Right renal cortex interstitium (tissue), 3 donors: ENCODE measurements at places on chromosomes 3 and 15. TPM values are rescaled to one million over a fixed set of nuclear protein-coding genes. Genes with fewer than 3 reads are reported as not detected.

The FRG2C gene
- polyA plus RNA-seq = not detected

The LTF gene
- polyA plus RNA-seq = 2.8 TPM

The KIF7 gene
- polyA plus RNA-seq = 9.4 TPM

DNA sequence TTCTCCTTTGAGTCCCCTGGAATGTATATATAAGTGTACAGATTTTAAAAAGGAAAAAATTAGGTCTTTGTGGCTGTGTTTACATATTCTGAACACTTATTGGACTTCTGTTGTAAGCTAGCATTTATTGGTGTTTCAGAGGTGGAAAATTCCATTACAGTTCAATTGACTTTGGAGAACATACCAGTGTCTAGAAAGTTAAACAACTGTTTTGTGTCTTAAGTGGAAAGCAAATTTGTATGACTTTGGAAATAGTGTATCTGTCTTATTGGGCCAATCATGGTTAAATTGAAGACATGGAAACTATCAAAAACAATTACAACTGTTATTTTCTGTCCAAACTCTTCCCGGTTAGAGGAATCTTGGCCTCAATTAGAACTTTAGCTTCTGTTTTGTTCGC lies 265.0 kb upstream of the C2CD4B start:
- no peak for DNase-seq

GRCh38 chr15:39830166-39830565 lies 47.5 kb upstream of the FSIP1 start:
- DNase-seq = no peak

DNA sequence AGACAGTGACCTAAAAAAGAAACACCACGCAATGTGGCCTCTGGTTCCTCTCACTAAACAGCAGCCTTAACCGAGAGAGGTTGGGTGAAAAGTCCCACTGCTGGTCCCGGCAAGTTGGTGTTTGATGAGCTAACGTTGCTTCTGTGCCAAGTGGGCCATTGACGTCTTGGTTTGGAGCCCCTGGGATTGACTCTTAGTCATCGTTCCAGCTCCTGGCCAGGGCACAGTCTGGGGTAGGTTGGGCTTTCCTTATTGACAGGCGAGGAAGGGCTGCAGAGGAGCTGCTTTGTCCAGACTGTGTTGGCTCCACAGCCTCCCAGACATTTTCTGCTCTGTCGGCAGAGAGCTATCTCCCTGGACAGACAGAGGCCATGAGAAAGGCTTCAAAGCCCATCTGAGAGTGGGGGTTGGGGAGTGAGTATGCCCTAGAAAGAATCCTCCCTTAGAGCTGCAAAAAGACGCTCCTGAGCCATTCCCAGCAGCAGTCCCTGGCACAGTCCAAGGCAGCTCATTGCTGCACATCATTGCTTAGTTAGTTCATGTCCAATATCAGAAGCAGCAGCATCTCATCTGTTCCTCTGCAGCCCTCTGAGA lies 28.6 kb upstream of the C3orf80 start:
- no peak for DNase-seq

GRCh38 chr3:185813691-185814215 lies 11.1 kb downstream of the IGF2BP2 start:
- no peak for DNase-seq

DNA sequence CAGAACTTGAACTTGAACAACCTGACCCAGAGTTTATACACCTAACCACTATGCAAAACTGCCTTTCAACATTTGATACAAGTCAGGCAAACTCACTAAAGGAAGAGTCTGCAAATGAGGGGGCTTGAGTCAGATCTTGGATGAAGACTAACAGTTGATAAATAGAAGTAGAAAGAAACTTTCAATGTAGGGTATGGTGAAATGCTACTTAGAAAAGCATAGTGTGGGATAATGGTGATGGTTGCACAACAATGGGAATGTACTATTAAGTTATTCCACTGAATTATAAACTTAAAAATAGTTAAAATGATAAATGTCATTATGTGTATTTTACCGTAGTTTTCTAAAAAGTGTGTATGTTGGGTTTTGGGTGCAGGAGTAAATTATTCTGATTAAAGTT lies 19.7 kb upstream of the ZNF280D start:
- DNase-seq = no peak

- no peak for DNase-seq
Observed at GRCh38 chr15:75695634-75696310, 16.9 kb downstream of the CSPG4 start.

DNA sequence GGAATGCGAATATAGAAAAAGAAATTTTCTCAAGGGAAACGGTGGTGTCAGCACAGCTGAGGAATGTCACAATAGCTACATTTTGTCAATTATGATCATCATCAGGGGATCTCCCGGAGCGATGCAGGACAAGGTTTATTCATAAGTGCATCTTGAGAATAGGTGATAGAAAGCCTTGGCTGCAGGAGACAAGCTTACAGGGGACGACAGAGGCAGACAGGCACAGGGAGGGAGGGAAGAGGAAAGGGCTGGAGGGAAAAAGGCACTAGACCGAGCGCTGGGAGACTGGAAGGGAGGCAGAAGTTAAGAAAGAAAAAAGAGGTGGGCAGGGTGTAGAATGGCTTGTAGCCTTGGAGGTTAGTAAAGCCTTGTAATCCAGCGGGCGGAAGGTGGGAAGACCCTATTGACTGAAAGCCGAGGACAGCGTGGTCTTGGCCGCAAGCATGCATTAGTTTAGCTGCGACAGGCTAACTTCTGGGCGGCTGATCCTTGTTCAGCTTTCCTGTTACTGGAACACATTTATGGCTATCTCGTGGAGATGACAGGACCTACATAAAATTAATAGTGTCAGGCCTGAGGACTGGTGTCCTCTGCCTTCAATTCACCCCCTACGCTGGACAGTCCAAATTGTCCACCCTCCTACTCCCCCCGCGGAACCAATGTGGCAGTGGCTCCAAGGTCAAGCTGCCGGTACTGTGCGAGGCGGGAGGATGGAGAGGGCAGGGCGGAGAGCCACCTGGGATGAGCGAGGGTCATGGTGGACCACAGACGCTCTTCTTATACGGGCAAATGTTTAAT lies 1.4 kb upstream of the NECTIN3 start:
- DNase-seq = peak; percentile 19

GRCh38 chr3:57093971-57094535 lies 33.6 kb downstream of the SPATA12 start:
- DNase-seq = no peak

- no peak for DNase-seq
Observed at GRCh38 chr15:39028069-39028468, 463.5 kb upstream of the RASGRP1 start.

DNA sequence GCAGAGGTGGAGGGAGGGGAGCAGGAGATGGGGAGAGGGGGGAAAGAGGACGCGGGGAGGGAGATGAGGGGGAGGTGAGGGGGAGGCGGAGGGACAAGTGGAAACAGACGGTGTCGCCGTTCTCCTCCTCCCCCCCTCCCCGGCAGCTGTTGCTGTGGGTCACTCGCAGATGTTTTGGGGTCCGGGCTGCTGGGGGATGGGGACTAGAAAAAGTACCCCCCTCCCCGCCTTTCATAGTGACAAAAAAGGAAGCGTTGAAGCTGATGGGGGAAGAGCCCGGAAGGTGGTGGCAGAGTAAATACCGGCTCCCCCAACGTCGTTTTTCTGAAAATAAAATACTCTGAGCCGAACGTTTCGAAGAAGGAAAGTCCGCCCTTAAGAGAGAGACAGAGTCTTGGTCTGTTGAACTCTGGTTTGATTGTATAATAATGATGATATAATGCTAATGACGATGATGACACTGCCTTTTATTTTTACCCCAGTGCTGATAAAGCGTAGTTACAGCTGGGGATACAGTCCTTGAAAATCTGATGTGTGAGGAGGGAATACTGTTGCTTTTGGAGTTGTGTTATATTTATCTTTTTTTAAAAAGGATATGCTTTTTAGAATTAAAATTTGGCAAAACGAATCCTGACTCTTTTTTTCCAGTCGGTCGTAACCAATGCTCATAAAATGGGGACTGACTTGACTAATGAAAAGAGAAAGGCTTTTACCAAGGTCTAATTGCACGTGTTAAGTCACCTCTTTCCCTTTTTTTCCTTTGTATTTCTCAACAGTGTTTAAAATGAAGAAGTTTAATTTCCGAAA lies 993 bp downstream of the STXBP5L start:
- no peak for DNase-seq

- DNase-seq = no peak
Observed at GRCh38 chr15:96535148-96535547, 204.6 kb downstream of the NR2F2 start.
